ENCODE measurements at places on chromosomes 1 and 21. TPM values are rescaled to one million over a fixed set of nuclear protein-coding genes. Genes with fewer than 3 reads are reported as not detected.

NBPF6 gene
- 10.7 TPM for polyA plus RNA-seq

CRP gene
- 0.74 TPM for polyA plus RNA-seq

CYP2J2 gene
- polyA plus RNA-seq = 8.1 TPM

GSTM3 gene
- 1,464 TPM for polyA plus RNA-seq

SELL gene
- 4.0 TPM for polyA plus RNA-seq

CD5L gene
- 0.22 TPM for polyA plus RNA-seq

PMF1 gene
- 32.3 TPM for polyA plus RNA-seq

GPR89B gene
- polyA plus RNA-seq = 32.8 TPM

CLDN17 gene
- 0.46 TPM for polyA plus RNA-seq

TLCD4 gene
- 8.3 TPM for polyA plus RNA-seq

AADACL4 gene
- 0.66 TPM for polyA plus RNA-seq

WNT9A gene
- polyA plus RNA-seq = 3.1 TPM

AZIN2 gene
- 56.9 TPM for polyA plus RNA-seq

PRCC gene
- polyA plus RNA-seq = 68.3 TPM

DNM3 gene
- 4.9 TPM for polyA plus RNA-seq

PPM1J gene
- 69.5 TPM for polyA plus RNA-seq

PCBP3 gene
- 38.0 TPM for polyA plus RNA-seq
